B cell (primary cell): ENCODE measurements at places on chromosomes 7 and 10. TPM values are rescaled to one million over a fixed set of nuclear protein-coding genes. Genes with fewer than 3 reads are reported as not detected.

The CTNNA3 gene
- 0.01 TPM in 1 of 2 replicates, not detected in the other for polyA plus RNA-seq

The EIF3B gene
- polyA plus RNA-seq = 69.3 and 119 TPM in 2 replicates

The CABCOCO1 gene
- polyA plus RNA-seq = not detected in 2 replicates

The HEPACAM2 gene
- polyA plus RNA-seq = not detected in 2 replicates

DNA sequence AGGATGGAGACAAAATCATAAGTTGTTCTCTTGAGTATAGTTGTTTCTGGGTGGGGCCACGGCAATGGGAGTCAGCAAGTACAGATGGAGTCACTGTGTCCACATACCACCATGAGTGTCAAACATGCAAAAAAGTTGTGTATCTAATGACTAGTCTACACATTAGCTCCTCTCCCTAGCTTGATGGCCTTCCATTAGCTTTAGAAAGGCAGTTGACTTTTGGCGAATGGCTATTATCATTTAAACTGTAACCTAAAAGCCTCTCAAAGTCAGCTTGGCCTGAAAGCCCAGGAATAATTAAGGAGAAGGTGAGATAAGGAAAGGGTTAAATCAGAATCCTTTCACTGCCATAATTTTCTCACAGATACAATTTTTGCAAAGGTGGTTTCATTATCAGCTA lies 95.5 kb upstream of the MEOX2 start:
- no peak for DNase-seq

GRCh38 chr7:88302486-88302885 lies 4.2 kb downstream of the STEAP4 start:
- no peak for DNase-seq

The AGR2 gene
- polyA plus RNA-seq = not detected in 2 replicates

DNA sequence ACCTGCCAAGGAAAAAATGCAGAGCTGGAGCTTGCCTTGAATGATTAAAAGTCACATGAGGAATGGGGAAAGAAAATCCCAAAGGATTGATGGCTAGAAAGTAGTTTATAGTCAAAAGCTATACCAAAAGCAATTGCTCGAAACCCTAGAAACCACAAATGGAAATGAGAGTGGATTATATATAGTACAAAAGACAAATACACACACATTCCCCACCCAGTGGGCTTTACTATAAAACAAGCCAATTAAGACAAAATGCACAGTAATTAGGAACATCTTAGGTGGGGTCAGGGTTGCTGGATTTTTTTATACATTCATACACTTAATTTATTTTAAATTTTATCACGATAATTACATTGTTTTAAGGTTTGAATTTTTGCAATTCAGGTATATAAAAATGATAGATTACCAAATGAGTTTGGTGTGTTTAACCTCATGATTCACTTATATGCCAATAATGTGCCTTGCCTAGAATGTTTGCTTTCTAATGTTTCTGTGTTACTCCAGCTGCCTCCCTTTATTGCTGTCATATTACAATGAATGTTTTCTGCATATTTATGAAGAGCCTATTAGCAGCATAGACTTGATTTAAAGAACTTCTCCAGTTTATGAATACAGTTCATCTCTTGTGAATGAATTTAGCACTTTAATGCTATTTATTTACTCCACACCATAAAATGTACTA lies 421.3 kb downstream of the EXOC4 start:
- DNase-seq = no peak

GRCh38 chr10:79929409-79929904 lies 19.4 kb downstream of the SFTPD start:
- peak; percentile 64 for DNase-seq

The ZNF398 gene
- 6.4 and 7.7 TPM in 2 replicates for polyA plus RNA-seq

The BPGM gene
- 7.0 and 7.4 TPM in 2 replicates for polyA plus RNA-seq

The EZH2 gene
- polyA plus RNA-seq = 5.1 and 10.6 TPM in 2 replicates

DNA sequence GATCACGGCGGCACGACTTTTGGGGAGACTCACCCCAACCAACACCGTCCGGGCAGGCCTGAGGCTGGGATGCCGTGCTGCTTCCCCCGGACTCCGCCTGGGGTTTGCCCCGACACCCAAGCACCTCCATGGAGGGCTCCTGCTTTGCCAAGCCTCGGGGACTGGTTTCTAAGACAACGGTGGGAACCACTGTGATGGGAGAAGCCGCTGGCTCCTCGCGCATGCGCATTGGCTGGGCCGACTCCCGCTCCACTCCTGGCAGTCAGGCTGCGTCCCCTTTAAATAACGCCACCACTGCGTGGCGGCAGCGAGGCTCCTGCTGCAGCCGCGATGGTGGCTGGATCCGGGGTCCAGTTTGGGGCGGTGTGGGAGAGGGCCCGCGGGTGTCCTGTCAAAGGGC lies 201.0 kb downstream of the ZNF716 start:
- no peak for DNase-seq

DNA sequence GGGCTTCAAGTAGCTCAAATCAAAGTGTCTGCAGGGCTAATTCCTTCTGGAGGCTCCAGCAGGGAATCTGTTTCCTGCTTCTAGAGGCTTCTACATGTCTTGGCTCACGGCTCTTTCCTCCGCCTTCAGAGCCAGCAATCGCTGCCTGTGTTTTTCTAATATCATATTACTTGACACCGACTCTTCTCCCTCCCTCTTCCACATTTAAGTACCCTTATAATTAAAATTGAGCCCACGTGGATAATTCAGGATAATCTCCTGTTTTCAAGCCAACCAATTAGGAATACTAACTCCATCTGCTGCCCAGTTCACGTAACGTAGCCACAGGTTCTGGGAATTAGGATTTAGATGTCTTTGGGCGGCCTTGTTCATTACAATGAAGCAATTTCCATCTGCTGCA lies 372.2 kb downstream of the DPP6 start:
- DNase-seq = no peak

DNA sequence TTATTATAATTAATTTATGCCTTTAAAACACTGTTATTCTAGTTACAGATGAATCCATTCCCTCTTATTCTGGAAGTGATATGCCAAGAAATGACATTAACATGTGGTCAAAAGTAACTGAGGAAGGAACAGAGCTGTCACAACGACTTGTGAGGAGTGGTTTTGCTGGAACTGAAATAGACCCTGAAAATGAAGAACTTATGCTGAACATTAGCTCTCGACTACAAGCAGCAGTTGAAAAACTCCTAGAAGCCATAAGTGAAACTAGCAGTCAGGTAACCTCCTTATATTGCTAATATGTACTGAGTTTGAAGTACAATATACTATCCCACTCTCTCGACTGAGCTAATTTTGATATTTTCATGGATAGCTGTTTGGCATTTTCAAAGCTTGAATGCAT lies 81.6 kb downstream of the CYP51A1 start:
- DNase-seq = no peak

The SFTPA1 gene
- polyA plus RNA-seq = not detected in 2 replicates

The SCIN gene
- polyA plus RNA-seq = 0.25 and 0.97 TPM in 2 replicates

The GDF2 gene
- polyA plus RNA-seq = not detected in 2 replicates

DNA sequence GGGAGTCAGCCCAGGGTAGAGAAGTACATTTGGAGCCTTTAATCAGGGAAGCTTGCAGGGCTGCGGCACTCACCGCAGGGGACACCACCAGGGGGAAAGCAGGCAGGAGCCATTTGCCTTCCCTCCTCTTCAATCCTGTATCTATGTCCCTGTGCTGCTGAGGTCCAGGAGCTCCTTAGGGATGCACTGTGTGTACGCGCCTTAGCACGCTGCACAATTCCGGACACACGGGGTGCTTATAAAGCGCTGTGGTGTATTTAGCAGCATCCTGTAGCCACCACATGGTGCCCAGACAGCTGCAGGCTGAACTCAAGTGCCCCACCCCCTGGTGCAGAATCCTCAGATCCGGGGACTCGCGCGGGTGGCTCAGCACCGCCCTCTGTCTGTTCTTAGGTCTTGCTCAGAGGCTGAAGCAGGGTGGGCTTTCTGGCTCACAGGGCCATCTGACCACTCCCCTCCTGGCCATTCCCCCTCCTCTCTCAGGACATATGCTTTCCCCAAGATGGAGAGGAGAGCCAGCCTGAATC lies 421.4 kb downstream of the SDK1 start:
- peak; percentile 53 for DNase-seq

DNA sequence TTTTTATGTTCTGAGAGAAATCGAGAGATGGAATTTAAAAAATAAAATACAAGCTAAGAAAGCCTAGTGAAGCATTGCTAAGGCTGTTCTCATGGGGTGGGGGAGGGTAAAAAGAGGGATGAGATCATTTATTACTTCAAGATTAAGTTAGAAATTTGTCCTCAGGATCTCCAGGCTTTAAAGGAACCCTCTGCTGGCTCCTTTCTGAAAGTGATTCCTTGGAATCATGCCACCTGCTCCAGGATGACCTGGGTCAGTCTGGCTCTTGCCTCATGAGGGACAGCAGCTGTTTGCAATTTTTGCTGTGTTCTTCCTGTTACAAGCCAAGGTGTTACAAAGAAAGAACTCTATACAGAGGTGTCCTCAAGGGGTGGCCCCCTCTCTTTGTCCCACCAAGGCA lies 69.8 kb downstream of the CDK1 start:
- DNase-seq = no peak
